ENCODE measurements at places on chromosomes 11 and 22. TPM values are rescaled to one million over a fixed set of nuclear protein-coding genes. Genes with fewer than 3 reads are reported as not detected.

DNA sequence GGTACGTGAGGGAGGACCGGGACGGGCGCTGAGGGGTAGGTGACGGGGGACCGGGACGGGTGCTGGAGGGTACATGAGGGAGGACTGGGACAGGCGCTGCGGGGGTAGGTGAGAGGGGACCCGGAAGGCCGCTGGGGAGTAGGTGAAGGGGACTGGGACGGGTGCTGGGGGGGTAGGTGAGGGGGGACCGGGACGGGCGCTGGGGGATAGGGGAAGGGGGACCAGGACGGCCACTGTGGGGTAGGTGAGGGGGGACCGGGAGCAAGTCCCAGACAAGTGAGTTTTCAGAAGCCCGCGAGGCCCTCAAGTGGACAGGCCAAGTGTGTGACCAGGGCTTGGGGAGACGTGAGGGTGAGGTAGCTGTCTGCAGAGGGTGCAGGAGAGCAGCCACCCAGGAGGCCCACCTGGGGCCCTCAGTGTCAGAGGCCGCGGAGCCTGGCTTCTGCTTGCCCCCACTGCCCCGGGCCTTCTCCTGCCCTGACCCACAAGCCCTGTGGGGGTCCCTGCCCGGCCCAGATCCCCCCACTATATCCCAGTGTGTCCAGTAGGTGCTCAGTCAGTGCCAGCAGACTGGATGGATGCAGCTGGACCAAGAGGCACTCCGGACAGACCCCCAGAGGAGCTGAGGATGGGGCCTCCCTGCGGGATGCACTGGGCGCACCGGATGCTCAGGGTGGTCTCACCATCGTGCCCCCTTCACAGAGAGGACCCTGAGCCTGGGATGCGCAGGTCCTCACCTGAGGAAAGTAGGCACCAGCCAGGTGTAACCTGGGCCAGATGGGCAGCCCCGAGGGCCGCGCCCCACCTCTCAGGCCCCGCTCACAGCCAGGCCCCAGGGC lies 44.2 kb upstream of the TH start:
- no peak for DNase-seq

The GRM5 gene
- not detected for total RNA-seq

The RNF121 gene
- total RNA-seq: 39.5 TPM

DNA sequence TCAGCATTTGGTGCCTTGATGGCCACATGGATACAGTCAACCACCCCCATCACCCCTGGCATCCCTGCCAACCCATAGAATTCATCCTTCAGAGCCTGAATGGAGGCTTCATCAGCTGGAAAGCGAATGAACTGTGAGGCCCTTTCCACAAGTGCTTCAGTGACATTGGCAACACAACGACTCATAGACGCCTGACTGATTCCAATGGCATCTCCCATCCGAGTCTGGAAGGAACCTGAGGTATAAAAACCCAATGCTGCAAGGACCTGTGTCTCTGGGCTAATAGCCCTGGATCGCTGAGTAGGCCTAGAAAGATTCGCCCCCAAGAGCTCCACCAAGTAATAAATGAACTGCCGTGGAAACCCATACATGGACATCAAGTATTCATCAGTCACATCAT lies 1.3 kb downstream of the HARBI1 start:
- no peak for DNase-seq

GRCh38 chr11:65899356-65900124 lies 648 bp downstream of the FOSL1 start:
- DNase-seq: peak; percentile 52

The NELL1 gene
- total RNA-seq: 0.09 TPM

The PLEKHB1 gene
- 15.7 TPM for total RNA-seq

- DNase-seq: peak; percentile 29
Observed at GRCh38 chr22:41092847-41093411, 537 bp downstream of the EP300 start.

GRCh38 chr11:3723014-3723708 lies 52.0 kb upstream of the CHRNA10 start:
- DNase-seq: no peak

The BLID gene
- not detected for total RNA-seq

GRCh38 chr11:4626207-4627099 lies 10.8 kb upstream of the OR51D1 start:
- peak; percentile 47 for DNase-seq

The FAM118A gene
- total RNA-seq: 47.0 TPM

GRCh38 chr11:99676292-99676691 lies 655.5 kb downstream of the CNTN5 start:
- DNase-seq: no peak

The TMEM86A gene
- 2.0 TPM for total RNA-seq

DNA sequence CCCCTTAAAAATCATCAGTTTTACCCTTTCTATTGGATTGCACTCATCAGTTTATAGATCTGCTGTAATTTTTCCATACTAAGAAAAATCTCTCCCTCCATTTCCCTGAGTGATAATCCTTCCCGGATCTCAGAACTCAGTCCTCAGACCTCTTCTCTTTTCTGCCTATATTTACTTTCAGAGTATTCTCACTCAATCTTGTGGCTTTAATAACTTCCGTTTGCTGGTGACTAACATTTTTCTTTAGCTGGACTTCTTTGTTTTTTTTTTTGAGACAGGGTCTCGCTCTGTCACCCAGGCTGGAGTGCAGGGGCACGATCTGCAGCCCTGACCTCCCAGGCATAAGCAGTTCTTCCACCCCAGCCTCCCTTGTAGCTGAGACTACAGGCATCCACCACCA lies 10.4 kb downstream of the ATXN10 start:
- no peak for DNase-seq

The RTN4RL2 gene
- total RNA-seq: 0.98 TPM

GRCh38 chr11:67410984-67411784 lies 4.3 kb upstream of the CARNS1 start:
- DNase-seq: no peak

DNA sequence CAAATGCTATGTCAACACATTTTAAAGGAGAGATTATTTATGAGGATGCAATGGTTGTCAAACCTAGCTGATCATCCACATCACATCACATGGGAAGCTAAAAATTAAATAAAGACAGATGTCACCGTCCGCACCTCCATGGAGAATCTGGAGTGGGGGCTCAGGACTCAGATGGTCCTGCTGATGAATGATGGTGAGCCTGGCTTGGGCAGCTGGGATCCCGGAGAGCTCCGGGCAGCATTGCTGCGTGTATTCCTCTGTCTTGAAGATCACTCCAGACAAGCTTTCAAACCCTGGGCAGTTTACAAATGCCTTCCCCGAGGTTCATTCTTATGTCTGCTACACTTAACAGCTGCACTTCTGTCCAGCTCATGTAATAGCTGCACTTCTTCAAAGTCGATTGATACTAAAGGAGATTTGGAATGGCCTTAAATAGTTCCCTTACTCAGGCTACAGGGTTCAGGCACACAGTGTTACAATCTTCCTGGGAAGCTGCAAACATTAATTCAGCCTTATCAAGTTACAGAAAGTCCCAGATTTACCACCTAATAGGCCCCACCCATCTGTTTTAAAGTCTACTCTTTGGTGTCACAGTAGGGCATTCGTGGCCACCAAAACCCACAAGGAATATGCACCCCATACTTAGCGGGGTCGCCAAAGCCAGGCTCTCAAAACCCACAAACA lies 34.7 kb upstream of the CSNK2A3 start:
- DNase-seq: no peak

DNA sequence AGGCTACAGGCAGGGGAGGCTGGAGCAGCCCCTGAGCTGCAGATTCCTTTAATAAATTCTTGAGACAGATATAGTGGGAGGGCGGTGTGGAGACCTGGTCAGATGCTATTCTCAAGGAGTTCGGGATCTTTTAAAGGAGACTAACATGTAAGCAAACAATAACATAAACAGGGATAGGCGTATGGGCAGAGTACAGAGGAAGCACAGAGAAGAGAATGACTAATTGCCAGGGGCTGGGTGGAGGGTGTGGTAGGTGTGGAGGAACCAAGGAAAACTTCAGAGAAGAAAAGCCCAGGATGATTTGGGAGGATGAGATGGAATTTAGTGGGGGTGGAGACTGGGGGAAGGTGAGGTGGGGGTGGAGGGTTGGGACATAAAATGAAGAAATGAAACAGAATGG lies 9.7 kb upstream of the HEPHL1 start:
- no peak for DNase-seq

- peak; percentile 91 for DNase-seq
Observed at GRCh38 chr11:62560566-62561103, 13.1 kb downstream of the EEF1G start.

DNA sequence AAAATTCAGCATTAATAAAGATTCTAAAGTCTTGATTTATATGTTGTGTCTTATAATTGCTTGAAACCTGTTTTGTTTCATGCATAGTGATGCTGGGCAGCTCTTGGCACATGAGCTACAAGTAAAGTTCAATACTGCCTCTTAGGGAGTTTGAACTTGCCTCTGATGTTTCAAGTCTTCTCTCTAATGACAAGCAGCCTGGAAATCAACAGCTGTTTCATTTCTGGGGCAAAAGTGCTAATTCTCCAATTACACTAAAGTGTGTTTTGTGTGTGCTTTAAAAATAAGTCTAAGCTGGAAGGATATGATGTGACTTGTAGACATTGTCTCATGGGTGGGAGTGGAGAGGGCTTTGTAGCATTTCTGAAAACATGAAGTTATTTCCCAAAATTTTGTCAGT lies 23.7 kb upstream of the SESN3 start:
- DNase-seq: no peak

- peak; percentile 48 for DNase-seq
Observed at GRCh38 chr11:108538022-108538424, 39.8 kb upstream of the POGLUT3 start.

DNA sequence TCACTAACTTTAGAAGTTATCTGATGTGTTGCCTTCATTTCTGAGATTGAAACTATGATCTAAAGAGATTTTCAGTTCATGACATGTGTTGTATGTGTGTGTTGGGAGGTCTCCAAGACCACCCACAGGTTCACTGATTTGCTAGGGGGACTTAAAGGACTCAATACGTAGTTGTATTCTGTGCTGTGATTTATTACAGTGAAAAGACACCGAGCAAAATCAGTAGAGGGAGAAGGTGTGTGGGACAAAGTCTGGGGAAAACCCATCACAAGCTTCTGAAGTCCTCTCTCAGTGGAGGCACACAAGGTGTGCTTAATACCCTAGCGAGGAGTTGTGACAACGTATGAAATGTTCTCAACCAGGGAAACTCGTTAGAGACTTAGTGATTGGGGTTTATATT lies 35.6 kb downstream of the RNF169 start:
- no peak for DNase-seq

The FDX1 gene
- total RNA-seq: 24.0 TPM

DNA sequence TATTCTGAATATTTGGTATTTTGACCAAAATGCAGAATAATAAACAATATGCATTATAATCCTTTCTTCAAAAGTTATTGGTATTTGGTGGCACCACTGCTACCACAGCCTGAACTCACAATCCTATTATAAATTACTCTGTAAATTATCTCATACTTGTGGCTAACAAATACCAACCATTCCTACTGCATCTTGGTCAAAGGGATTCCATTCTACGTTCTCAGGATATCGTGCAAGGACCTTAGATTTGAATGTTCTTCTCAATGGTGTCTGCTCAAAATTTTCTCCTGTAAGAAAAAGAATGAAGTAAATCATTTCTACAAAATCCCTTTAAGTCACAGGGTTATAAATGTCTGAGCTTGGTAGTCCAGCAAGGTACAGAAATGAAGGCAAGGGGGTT lies 58.7 kb downstream of the DENND5A start:
- DNase-seq: no peak
